CD4-positive, alpha-beta T cell treated with Interferon alpha-2 for 1 hour (primary cell): ENCODE measurements at places on chromosomes 7 and 10.

GRCh38 chr10:33162248-33162575 lies 172.3 kb downstream of the NRP1 start:
- DNase-seq, result no peak

DNA sequence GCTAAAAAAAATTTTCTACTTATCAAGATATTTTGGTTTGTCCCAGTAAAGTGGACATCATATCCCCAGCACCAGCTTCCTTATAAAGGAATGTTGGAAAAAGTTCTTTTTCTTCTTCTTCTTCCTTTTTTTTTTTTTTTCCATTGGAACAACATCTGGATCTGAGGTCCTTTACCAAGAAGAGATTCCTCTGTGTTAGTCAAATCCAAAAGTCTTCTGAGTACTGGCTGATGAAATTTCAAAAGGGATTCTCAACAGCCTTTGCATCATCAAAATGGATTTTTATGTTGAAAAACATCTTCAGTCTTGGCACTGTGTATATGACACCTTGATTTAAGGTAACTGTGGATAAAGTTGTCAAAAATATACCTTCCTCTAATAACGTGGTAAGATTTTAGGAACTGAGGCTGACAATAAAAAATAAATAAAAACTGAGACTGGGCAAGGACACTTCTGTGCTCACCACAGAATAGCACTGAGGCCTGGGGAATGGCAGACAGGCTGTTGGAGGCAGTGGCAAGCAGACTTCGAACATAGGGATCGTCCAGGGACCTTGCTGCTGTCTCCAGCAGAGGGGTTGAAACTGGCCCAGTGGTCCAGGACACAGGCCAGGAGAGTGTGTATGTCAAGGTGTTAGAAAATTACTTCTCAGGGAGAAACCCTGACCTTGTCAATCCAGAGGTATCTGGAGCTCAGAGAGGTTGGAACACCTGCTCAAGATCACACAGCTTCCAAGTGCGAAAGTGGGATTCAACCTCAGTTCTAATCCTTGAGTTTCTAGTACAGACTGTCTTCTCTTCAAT lies 130.4 kb downstream of the PTPN20 start:
- DNase-seq, result no peak

- no peak for DNase-seq
These were observed 12.6 kb upstream of the ICA1 start for GRCh38 chr7:8274589-8274988.

DNA sequence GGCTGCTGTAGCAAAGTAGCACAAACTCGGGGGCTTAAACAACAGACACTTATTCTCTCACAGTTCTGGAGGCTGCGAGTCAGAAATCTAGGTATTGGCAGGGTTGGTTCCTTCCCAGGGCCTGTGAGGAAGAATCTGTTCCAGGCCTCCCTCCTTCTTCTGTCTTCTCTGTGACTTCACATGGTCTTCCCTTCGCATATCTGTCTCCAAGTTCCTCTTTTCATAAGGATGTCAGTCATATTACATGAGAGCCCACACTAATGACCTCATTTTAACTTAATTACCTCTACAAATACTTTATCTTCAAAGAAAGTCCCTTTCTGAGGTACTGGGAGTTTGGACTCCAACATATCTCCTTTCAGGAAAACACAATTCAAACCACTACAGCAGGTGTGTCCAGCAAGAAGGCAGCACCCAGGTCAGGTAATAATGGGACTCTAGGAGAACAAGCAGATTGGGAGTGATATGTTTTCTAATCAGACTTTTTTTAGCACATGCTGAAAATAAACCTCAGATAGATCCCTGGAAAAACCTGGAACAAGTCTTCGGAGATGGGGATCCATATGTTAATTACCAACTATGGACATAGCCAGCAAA lies 11.7 kb downstream of the CREB5 start:
- no peak for DNase-seq

GRCh38 chr7:133121175-133121844 lies 39.4 kb upstream of the CHCHD3 start:
- no peak for DNase-seq

GRCh38 chr7:1689311-1689710 lies 19.2 kb downstream of the ELFN1 start:
- no peak for DNase-seq

GRCh38 chr10:132272231-132272971 lies 35.3 kb downstream of the STK32C start:
- no peak for DNase-seq

DNA sequence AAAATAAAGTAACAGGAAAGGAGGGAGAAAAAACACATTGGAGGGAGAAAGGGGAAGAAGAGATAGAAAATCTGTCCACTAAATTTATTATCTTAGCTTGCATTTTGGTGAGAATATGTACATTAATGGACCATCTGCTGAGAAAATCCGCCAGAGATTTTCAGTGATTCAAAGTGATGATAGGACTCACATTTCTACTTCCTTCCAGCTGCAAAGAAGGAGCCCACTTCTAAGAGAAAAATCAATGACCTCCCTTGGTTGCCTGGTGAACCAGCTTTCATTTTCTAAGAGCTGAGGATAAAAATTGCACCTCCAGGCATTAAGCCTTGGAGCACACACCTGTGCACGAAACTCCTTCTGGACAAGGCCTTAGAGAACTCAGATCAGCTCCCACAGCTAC lies 404.3 kb downstream of the SFMBT2 start:
- DNase-seq, result no peak

DNA sequence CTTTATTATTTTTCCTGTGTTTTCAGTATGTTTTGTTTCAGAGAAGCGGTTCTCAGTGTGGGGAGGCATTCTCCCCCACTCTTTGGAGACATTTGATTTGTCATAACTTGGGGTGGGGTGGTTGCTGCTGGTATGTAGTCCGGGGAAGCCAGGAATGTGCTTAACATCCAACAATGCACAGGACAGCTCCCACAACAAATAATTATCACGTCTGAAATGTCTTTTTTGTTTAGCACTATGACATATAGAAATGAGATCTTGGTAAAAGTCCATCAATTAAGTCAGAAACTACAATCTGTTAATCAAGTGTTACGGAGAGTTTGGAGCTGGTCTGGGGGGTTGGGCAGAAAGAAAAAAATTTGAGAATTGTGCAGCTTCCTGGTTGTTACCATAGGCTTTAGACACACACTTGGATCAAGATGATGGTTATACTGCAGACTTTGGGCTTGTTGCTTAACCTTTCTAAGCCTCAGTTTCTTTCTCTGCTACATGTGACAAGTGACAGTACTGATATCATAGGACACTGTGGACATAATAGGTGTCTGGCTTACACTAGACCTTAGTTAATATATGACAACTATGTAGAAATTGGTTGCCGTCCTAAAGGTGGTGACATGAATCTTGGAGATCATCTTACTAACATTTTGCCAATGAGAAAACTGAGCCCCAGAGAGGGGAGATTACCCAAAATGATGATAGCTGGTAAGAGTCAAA lies 113.7 kb downstream of the LRMDA start:
- DNase-seq, result no peak

- DNase-seq, result no peak
These were observed 1200.3 kb upstream of the LRRN3 start for GRCh38 chr7:109890622-109891021.

GRCh38 chr10:129472696-129473555 lies 5.9 kb downstream of the MGMT start:
- DNase-seq, result no peak

GRCh38 chr10:94361171-94361794 lies 1.5 kb downstream of the NOC3L start:
- DNase-seq, result no peak

DNA sequence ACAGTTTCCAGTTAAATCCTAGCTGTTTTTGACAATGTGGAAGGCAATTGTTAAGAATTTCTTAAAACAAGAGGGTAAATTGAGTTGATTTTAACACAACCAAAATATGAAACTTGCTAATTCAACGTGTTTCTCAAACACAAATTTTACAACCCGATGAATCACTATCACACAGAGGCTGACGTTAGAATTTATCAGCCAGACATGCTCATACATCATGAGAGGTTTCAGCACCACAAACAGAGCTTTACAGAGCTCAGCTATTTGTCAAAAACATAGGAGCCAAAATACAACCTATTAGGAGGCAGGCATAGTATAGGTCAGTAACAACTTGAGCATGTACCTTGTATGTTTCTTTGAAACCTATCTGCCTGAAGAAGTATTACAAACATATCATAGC lies 36.1 kb downstream of the LRRN3 start:
- no peak for DNase-seq

DNA sequence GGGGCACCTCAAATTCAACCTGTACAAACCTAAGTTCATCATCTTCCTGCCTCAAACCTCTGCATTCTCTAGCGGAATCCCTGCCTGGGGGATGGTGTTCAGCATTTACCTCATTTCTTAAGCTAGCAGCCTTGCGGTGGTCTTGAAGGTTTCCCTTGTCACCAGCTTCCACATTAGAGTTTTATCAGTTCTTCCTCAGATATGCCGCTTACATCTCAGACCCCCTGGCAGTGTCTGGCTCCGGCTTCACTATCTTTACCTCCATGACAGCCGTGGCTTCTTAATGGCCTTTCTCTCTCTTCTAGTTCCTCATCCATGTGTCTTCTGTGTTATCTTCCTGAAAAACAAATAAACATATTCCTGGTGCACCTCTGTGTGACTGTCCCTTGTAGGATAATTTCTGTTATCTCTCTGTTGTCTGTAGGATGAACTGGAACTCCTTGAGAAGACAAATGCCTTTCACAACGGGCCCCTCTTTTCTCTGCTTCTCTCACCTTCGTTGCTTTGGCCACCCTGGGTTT lies 101.1 kb upstream of the BMPER start:
- DNase-seq, result no peak

GRCh38 chr7:70005480-70005879 lies 407.2 kb downstream of the AUTS2 start:
- DNase-seq, result no peak

DNA sequence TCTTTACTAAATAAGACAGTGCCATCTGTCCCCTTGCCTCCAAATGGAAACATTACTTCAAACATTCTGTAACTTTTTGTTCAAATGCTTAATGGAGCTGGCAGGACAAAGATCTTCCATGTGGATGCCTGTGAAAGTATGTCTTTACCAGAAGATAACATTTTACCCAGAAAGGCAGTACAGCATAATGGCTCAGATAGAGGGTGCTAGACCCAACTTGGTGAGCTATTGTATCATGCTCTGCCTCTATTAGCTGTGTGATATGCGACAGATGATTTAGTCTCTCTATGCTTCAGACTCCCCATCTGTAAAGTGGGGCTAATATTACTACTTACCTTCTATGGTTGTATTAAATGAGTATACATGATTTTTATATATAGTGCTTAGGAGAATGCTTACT lies 8.8 kb upstream of the SMKR1 start:
- peak; percentile 31 for DNase-seq

- no peak for DNase-seq
These were observed 71.5 kb downstream of the ZMIZ1 start for GRCh38 chr10:79140085-79140793.

DNA sequence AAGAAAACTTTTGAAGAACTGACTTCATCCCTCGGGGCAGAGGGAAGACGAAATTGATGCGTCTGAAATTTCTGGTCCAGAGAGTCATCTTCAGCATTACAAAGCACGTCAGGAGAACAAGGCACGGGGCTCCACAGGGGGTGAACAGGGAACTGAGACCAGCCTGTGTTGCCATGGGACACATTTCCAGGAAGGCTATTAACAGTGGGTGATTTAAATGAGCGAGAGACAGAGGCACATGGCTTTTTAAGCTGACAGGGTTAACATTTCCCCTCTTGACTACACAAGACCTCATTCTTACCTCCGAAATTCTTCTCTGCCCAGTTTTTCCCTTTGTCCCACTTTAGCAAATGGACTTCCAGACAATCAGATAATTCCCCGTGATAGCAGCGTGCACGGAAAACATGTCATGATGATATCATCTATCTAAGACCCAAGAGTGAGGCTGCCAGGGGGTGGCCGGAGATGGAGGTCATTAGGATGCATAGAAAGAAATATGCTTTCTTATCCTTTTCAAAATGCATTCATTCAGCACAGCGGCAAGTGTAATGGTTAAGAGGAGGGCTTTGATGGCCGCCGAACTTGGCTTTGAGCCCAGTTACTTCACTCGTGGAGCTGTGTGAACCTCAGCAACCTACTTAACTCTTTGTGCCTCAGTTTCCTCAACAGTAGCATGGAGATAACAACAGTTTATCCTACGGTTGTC lies 248.0 kb downstream of the PRPF18 start:
- no peak for DNase-seq

GRCh38 chr7:9082203-9082602 lies 648.8 kb downstream of the NXPH1 start:
- DNase-seq, result no peak

GRCh38 chr7:96203786-96204185 lies 118.1 kb downstream of the SLC25A13 start:
- no peak for DNase-seq

DNA sequence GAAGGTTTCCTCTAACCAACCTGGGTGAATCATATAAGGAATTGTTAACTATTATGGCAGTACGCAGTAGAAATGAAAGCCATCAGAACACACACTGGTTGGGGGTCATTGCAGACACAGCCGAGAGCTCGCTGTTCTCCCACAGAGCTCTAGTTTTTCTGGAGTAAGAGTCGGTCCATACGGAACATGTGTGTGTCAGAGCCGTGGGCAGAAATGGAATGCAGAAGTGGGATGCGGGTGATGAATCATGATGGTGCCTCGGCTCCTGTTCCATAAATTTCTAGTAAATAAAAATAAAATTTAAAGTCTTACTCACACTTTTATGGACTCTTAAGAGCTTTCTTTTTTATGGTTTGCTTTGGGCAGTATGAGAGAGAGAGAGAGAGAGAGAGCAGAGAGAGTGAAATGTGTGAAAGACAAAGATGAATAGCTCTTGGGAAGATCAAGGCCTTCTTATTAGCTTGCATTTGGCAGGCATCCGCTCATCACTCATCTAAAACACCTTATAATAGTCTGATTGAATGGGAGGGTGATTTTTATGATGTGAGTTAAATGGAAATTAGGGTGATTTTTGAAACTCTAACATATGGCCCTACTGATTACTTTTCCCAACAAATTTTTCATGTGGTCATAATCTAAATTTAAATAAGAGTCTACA lies 98.8 kb upstream of the PFKP start:
- DNase-seq, result no peak

- DNase-seq, result peak; percentile 15
These were observed 294.7 kb upstream of the PITRM1 start for GRCh38 chr10:3467052-3467951.

- DNase-seq, result peak; percentile 9
These were observed 2.3 kb downstream of the DNTT start for GRCh38 chr10:96306516-96306915.

DNA sequence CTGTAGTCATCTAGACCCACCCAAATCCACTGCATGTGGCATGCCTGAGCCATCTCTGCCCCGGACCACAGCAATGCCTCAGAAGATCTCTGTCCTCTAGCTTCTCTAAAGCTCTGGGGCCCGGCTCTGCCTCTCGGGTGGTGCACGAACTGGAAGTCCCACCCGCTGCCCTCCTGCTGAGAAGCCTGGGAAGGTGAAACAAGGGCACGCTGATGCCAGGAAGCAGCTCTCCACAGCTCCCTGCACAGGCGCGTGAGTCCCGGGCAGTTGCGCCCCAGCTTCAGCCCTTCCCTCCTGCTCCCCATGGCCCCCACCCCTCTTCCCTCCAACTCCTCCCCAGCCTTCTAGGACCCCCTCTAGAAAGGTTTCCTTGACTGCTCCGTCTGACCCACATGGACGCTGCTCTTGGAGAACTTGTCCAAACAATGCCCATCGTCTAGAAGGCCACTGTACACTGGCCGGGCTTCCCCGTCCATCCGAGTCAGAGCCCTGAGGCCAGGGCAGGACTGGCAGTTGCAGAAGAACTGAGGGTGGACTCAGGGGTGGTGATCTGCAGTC lies 12.8 kb downstream of the KCNH2 start:
- no peak for DNase-seq

- DNase-seq, result no peak
These were observed 248.2 kb upstream of the PPP2R2D start for GRCh38 chr10:131652438-131653139.

GRCh38 chr7:35035511-35035961 lies 1.7 kb downstream of the DPY19L1 start:
- DNase-seq, result peak; percentile 5
